ENCODE measurements at places on chromosomes 1 and 21. TPM values are rescaled to one million over a fixed set of nuclear protein-coding genes. Genes with fewer than 3 reads are reported as not detected.

DNA sequence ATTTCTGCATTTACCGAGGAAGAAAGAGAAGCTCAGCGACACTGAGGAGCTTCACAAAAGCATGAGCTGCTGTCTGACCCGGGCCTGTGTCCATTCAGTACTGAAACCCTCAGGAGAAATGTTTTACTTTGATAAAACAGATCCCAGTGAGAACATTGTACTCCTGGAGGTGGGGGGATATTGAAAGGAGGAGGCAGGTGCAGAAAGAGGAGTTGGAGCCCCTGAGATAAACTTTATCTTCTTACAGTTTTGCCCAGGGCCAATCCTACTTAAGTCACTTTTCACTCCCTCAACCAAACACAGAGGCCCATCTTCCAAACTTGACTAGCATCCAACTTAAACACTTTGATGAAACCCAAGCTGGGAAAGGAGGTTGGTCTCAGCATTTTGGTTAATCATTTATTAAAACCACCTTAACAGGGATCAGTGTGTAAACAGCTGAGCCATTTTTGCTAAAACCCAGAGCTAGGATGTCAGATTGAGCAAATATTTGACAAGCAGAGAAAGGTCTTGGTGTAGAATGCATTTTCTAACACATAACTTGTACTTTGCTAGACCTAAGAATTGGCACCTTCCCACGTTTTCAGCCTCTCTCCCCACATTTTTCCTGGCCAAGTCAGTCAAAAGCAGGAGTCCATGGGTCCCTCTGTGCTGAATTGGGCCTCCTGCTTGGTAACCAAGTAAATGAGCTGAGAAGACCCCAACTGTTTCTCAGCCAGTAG is 32.5 kb upstream of the SARS1 start:
- H3K4me3 ChIP-seq, result no peak overlapping the region
- H3K36me3 ChIP-seq, result no peaks in the 10 kb centered on the region
- no peaks in the 10 kb centered on the region for H3K27me3 ChIP-seq
- no peak overlapping the region for H3K27ac ChIP-seq
- peaks cover 43% of the 10 kb centered on the region for H3K4me1 ChIP-seq

DNA sequence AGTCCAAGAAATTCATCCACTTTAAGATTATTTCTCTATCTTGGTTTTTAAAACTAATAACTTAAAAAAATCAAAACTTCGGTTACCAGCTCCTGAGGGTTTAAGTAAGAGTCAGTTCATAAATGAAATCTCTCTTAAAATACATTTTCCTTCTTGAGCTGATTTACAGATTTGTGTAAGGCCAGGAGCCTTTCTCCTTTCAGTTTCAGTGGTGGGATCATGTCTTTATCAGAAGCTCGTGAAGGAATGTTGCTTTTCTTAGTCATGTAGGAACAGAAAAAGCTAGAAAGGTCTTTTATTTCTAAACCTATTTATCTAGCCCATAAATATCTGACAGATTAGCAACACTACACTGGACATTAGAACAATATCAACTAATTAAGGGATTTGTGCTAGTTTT is 390.2 kb downstream of the GPATCH2 start:
- no peak overlapping the region for H3K27ac ChIP-seq
- no peaks in the 10 kb centered on the region for H3K36me3 ChIP-seq
- no peaks in the 10 kb centered on the region for H3K27me3 ChIP-seq
- no peak for DNase-seq
- H3K4me1 ChIP-seq, result no peaks in the 10 kb centered on the region

DNA sequence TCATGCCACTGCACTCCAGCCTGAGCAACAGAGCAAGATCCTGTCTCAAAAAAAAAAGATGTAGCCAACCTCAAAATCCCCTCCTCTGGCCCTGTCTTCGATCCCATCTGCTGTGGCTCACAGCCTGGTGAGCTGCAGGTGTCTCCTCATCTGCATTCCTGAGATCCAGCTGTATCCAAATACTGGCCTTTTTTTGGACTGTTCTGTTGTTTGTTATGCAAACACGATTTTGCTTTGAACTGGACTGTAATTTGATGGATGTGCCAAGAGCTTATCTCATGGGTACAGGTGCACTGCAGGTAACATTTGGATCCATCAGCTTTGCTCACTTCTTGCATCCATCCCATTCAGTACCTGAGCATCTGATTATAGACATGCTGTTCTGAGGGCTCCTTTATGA is 14.1 kb upstream of the FAM43B start:
- no peak overlapping the region for H3K27ac ChIP-seq
- DNase-seq, result no peak
- no peaks in the 10 kb centered on the region for H3K36me3 ChIP-seq
- no peaks in the 10 kb centered on the region for H3K27me3 ChIP-seq

CLCA1 gene
- polyA plus RNA-seq, result not detected

DNA sequence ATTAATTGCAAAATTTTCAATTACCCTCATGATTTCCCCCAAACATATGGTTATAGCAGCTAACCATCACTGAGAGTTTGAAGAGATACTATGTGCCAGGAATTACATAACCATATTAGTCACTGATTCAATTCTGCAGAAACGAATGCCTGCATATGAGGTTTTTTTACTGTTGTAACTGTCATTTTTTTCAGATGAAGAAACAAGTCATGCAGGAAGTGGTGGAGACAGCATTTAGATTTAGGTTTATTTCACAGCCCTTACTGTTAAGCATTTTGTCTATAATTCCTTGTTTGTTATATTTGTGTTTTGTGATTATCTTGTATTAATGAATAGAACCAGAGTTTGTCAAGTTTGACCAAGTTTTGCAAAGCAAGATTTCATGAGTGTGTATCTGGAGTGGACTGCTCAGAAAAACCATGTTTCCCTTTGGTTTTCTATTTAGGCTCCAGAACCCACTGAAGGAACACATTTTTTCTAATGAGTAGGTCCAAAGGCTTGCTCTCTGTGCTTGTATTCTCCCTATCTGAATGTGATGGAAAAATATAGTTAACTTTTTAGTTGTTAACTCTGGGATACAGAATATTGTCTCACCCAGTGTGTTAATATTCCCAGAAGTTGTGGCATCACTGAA is 308.5 kb upstream of the ADAMTS5 start:
- no peaks in the 10 kb centered on the region for H3K27me3 ChIP-seq
- no peak overlapping the region for H3K27ac ChIP-seq
- H3K4me1 ChIP-seq, result no peaks in the 10 kb centered on the region
- no peak overlapping the region for H3K4me3 ChIP-seq
- no peaks in the 10 kb centered on the region for H3K36me3 ChIP-seq

DNA sequence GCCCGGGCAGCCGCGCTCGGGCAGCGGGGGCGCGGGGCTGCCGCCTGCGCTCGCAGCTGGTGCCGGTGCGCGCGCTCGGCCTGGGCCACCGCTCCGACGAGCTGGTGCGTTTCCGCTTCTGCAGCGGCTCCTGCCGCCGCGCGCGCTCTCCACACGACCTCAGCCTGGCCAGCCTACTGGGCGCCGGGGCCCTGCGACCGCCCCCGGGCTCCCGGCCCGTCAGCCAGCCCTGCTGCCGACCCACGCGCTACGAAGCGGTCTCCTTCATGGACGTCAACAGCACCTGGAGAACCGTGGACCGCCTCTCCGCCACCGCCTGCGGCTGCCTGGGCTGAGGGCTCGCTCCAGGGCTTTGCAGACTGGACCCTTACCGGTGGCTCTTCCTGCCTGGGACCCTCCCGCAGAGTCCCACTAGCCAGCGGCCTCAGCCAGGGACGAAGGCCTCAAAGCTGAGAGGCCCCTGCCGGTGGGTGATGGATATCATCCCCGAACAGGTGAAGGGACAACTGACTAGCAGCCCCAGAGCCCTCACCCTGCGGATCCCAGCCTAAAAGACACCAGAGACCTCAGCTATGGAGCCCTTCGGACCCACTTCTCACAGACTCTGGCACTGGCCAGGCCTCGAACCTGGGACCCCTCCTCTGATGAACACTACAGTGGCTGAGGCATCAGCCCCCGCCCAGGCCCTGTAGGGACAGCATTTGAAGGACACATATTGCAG is 3.0 kb downstream of the ARTN start:
- H3K36me3 ChIP-seq, result no peaks in the 10 kb centered on the region
- H3K27ac ChIP-seq, result no peak overlapping the region
- peak; percentile 48 for DNase-seq
- H3K4me1 ChIP-seq, result peaks cover 5% of the 10 kb centered on the region

MRPS15 gene
- 112 TPM for polyA plus RNA-seq

GRCh38 chr1:208737161-208737560 is 493.0 kb upstream of the PLXNA2 start:
- H3K4me3 ChIP-seq, result no peak overlapping the region
- H3K4me1 ChIP-seq, result no peaks in the 10 kb centered on the region
- no peak for DNase-seq
- no peaks in the 10 kb centered on the region for H3K36me3 ChIP-seq

DNA sequence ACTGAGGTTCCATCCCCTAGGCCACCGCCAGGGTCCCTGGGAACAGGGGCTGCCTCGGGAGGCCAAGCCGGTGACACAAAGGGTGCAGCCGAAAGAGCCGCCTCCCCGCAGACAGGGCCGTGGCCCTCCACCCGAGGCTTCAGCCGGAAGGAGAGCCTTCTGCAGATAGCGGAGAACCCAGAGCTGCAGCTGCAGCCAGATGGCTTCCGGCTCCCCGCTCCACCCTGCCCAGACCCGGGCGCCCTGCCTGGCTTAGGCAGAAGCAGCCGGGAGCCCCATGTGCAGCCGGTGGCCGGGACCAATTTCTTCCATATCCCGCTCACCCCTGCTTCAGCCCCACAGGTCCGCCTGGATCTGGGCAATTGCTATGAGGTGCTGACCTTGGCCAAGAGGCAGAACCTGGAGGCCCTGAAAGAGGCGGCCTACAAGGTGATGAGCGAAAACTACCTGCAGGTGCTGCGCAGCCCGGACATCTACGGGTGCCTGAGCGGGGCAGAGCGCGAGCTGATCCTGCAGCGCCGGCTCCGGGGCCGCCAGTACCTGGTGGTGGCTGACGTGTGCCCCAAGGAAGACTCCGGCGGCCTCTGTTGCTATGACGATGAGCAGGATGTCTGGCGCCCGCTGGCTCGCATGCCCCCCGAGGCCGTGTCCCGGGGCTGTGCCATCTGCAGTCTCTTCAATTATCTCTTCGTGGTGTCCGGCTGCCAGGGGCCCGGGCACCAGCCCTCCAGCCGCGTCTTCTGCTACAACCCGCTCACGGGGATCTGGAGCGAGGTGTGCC is 1.4 kb downstream of the KLHDC7A start:
- no peaks in the 10 kb centered on the region for H3K27me3 ChIP-seq
- H3K4me1 ChIP-seq, result peaks cover 20% of the 10 kb centered on the region
- no peak for DNase-seq
- H3K27ac ChIP-seq, result no peak overlapping the region
- H3K4me3 ChIP-seq, result no peak overlapping the region

MEAF6 gene
- 36.9 TPM for polyA plus RNA-seq

C1QTNF12 gene
- 1.2 TPM for polyA plus RNA-seq

DR1 gene
- 10.5 TPM for polyA plus RNA-seq

GRCh38 chr21:42622284-42622683 is 31.1 kb upstream of the PDE9A start:
- no peak overlapping the region for H3K4me3 ChIP-seq
- no peaks in the 10 kb centered on the region for H3K36me3 ChIP-seq
- DNase-seq, result no peak

DISP3 gene
- 0.04 TPM for polyA plus RNA-seq

SMPDL3B gene
- 17.0 TPM for polyA plus RNA-seq
